ENCODE measurements at places on chromosomes 4 and X. TPM values are rescaled to one million over a fixed set of nuclear protein-coding genes. Genes with fewer than 3 reads are reported as not detected.

TXK gene
- total RNA-seq, result not detected

CYP2U1 gene
- 3.4 TPM for total RNA-seq

DNA sequence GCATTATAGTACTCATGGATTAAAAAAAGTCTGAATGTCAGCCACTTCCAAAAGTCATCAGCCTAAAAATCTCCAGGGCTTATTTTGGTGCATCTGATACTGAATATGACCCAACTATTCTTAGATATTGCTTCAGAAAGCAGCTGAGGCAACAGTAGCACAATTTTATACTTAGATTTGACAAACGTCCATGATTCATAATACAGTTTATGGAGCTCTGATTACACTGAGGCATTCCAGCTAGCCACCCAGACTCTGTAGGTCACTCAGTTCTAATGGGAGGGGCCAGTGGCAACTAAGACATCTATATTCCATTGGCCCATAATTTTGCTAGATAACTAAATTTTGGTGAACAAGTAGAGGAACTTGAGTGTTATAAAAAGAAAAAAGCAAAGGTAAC, 10.3 kb downstream of the SPATA4 start:
- DNase-seq, result no peak

DNA sequence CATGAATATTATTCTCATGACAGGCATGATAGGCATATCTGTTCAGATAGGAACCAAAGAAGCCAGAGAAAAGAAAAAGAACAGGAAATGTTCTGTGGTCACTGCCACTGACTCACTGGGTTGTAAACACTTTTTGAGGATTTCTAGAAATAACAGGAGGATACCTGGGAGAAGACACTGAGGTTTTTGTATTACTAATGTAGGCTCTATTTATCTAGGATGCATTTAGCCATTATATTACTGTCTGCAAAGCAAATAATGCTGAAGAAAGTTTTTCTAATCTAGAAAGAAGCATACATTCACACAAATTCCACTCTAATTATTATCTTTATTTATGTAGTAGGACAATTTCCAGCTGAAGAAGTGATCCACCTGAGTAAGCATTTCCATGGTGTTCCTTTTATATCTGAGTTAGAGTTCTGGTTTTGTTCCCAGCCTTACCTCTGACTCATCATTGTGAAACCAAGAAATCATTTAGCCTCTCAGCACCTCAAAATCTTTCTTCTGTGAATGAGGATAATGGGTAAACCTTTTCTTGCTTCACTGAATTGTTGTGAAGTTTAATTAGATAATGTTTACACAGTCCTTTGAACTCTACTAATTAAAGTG, 40.2 kb upstream of the EPGN start:
- DNase-seq, result no peak

GRCh38 chrX:130915302-130915701, 12.3 kb upstream of the ENOX2 start:
- DNase-seq, result no peak

DNA sequence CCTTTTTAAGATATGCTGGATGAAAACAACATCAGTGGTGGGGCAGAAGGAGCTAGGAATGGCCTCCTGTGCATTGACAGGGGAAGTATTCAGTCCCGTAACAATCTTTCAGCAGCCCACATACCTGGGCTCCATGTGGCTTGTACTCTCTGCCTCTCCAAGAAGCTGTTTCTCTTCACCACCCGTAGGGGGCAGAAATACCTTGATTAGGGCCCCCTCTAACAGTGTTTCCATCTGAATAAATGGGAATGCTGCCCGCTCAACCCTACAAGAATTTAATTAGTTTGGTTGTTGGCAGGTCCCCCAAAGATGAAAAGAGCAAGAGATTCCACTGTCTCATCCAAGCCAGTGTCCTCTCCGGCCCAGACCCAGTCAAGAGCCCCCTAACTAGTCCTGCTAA, 155.2 kb downstream of the SMIM20 start:
- peak; percentile 6 for DNase-seq

GRCh38 chr4:7021930-7022664, 21.1 kb upstream of the TADA2B start:
- no peak for DNase-seq

DNA sequence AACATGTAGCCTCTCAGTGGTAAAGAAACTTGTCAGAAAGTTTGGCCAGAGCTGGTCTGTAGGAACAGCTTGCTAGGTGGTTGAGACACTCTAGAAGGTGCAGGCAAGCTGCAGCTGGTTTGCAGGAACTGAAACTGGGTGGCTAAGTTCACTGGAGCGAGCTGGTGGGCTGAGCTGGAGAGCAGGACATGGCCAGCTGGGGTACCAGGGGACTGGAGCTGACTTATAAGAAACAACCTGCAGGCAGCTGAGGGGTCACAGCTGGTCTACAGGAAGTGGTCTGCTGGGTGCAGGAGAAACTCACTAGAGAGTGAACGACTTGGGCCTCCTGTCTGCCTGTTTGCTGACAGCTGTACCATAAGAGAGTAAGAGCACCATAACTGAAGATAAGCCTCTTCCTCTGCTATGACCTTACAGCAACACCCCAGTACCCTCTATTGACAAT, 157.1 kb upstream of the LNX1 start:
- DNase-seq, result no peak

DNA sequence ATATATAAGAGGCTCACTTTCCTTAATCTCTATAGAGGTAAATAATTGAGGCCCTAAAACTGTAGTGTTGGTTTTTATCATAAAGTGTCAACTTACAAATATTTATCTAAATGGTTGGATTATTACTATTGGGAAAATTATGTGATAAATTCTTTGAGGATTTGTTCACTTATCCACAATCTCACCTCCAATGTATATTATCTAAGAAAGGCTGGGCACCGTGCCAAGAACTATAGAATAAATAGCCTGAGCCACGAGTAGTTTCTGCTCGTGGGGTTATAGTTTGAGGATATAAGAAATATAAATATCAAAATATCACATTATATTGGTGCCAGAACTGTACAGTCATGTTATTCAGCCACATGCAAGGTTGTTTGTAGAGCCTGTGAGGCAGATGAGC, 177.9 kb downstream of the VEGFC start:
- no peak for DNase-seq

DNA sequence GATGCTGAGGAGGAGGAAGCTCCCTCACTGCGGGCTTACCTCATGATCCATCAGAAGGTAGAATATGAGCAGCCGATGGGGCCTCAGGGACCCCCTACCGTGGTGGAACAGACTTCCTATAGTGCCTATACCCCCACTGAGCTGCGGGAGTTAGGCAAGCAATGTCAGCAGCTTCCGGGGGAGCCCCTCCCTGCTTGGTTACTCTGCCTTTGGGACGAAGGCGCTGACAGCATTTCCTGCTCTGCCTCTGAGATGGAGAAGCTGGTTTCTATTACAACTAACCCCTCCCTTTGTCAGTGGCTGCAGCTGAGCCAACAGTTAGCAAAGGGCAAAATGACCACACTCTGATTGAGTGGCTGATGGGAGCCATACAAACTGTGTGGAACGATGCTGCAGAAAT, 430.7 kb downstream of the IDS start:
- DNase-seq, result no peak

DNA sequence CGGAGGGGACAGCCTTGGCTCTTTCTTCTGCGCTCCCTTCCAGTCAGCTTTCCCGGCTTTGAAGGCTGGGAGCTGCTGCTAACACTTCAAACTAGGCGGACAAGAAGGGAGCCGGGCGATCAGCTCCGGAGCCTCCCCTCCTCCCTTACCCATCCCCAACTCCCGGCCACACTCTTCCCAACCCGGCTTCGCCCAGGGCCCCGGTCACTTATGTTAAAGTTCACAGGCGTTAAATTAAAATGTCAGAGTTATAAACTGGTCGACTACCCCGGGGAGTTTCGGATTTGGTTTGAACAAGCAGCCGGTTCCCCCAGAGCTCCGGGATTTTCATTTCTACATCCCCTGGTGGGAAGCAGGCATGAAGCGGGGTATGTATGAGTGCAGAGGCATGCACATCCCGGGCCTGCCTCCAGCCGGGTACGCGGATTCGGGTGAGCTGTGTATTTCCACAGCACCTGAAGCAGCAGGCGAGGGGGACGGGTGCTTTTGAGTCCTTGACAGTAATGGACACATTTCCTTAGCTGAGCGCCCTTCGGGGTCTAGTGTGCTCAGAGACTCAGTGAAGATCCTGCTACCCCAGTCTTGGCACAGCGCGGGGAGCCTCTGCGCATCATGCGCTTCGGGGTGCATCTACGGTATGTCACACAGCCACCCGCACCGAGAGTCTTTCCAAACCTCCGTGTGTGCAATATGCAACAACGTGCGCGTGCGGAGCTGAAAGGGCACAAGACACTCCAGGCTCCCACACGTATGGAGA, 880 bp downstream of the UNC5C start:
- no peak for DNase-seq

DNA sequence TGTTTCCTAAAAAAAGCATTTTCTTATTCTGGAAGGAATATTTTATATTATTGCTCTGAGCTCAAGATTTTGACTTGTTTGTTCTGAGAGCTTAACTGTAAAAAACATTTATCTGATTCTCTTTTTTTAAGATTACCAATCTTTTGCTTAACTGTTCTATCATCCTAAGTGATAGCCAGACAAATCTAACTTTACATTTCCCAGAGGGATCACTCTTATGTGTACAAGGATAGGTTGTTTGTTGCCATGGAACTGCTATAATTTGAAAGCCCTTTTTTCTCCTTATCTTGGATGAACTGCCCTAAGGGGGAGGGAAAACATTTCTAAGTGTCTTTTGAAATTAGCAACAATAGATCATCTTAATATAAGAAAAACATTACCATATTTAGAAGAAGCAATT, 494.7 kb downstream of the TRAM1L1 start:
- no peak for DNase-seq

GRCh38 chr4:140243278-140243753, 89.3 kb upstream of the MAML3 start:
- no peak for DNase-seq

GRCh38 chr4:7984286-7984925, 44.7 kb upstream of the AFAP1 start:
- no peak for DNase-seq

- DNase-seq, result no peak
Measured at GRCh38 chr4:12126474-12126873, 697.8 kb upstream of the HS3ST1 start.

Data from HepG2 (cell line).